Hematopoietic multipotent progenitor cell treated with erythropoietin and hydrocortisone succinate and interleukin-3 and kit ligand, for 17 days (in vitro differentiated cells): ENCODE measurements at places on chromosomes 5 and 9.
A peak's percentile ranks its signal among the peaks of the same experiment; 100 is the strongest.

DNA sequence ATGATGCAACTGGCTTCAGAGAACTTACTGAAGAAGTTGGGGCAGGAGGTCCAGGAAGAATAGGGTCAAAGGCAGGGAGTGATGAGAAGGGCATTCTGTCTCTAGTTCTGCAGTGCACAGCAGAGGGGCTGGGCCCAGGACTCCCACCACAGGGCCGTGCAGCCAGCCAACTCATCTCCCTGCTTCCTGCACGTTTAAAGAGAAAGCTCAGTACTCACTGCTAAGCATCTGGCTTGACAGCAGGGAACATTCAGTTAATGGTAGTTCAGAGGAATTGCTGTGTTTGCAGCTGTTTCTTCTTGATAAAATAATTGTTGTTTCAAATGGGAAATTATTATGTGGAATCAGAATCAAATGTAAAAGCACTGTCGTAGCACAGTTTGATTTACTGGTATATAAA is 25.6 kb upstream of the SCAMP1 start:
- DNase-seq: no peak

- no peak for DNase-seq
These were observed 623.1 kb downstream of the BNC2 start for GRCh38 chr9:16247188-16247875.

- no peak for DNase-seq
These were observed 198.6 kb upstream of the HMHB1 start for GRCh38 chr5:143613329-143613728.

GRCh38 chr9:77729177-77729576 is 81.1 kb upstream of the GNA14 start:
- no peak for DNase-seq

DNA sequence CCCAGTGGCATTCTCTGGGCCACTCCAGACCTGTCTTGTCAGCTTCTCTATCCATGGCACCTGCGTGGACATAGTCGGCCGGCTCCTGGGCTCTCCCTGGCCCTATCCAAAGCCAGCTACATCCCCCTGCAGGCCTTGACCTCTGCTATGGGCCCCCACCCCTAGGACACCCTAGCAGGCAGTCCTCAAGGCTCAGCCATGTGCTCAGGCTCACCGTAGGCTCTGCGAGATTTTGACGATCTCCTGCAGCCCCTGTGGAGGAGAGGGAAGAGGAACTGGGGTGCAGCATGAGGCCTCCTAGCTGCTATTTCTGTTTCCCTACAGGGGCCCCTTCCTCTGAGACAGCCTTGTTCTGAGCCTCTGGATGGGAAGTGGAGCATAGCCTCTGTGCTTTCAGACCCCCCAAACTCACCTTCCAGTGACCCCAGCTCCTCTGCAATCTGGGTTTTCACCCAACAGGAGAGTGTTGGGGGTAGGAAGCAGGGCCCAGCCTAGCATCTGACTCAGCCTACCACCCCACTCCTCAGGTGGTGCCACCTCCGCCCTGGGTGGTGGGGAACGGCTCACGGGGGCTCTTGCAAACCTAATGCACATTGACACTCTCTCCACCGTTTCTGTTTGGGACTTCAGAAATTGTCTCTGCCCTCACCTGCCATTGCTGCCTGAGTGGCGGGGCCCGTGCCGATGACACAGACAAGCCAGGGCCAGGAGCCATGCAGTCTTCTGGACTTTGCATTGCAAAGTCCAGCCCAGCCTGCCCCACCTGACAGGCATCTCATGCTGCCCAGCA is 36.7 kb downstream of the HRH2 start:
- no peak for DNase-seq

- no peak for DNase-seq
These were observed 54.4 kb downstream of the CMYA5 start for GRCh38 chr5:79743846-79744605.

DNA sequence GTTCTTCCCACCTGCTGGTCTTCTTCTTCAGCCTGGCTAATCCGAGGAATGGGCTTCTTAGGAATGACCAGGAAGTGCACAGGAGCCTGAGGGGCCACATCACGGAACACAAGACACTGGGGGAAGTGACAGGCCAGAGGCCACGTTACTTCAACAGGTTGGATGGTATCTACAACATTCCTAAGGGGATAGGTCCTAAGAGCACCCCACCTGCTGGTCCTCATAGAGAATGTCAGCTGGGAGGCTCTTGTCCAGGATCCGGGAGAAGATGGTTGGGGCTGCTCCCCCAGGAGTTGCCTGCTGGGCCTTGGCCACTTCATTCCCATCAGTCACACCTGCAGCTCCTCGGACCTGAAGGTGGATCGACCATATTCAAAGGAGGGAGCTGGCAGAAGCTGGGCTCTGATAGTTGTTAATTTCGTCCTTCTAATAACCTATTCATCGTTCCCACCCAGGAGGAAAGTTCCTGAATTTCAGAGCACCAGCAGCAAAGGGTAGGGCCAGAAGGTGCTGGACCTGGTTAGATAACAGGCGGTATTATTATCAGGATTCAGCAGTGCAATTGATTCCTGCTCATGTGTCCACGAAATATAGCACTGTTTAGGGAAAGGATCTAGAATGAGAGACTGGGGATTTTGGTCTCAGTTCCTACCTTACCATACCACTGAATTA is 1.3 kb downstream of the HINT2 start:
- peak; percentile 63 for DNase-seq

GRCh38 chr9:135394131-135394530 is 85.5 kb upstream of the PPP1R26 start:
- DNase-seq: no peak

GRCh38 chr9:87278971-87279733 is 218.5 kb upstream of the DAPK1 start:
- no peak for DNase-seq

- DNase-seq: no peak
These were observed 1.9 kb downstream of the SPARC start for GRCh38 chr5:151684690-151685361.

DNA sequence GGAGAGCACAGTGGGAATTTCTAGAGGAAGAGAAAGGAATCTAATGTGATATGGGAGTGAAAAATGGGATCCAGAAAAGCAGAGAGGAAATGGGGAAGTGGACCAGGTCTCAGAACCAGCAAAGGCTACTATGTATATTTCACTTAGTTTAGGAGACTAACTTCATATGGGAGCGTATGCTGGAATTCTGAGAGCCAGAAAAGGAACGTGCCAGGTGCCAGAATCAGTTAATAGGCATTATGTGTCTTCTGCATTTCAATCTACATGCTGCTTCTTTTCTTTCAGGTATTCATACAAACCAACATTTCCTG is 28.5 kb upstream of the IFNA14 start:
- no peak for DNase-seq

GRCh38 chr5:15533129-15533893 is 33.3 kb downstream of the FBXL7 start:
- DNase-seq: no peak

- DNase-seq: no peak
These were observed 315.3 kb upstream of the RPS23 start for GRCh38 chr5:82593481-82593880.

- no peak for DNase-seq
These were observed 304.0 kb downstream of the PRELID2 start for GRCh38 chr5:145531038-145531734.

DNA sequence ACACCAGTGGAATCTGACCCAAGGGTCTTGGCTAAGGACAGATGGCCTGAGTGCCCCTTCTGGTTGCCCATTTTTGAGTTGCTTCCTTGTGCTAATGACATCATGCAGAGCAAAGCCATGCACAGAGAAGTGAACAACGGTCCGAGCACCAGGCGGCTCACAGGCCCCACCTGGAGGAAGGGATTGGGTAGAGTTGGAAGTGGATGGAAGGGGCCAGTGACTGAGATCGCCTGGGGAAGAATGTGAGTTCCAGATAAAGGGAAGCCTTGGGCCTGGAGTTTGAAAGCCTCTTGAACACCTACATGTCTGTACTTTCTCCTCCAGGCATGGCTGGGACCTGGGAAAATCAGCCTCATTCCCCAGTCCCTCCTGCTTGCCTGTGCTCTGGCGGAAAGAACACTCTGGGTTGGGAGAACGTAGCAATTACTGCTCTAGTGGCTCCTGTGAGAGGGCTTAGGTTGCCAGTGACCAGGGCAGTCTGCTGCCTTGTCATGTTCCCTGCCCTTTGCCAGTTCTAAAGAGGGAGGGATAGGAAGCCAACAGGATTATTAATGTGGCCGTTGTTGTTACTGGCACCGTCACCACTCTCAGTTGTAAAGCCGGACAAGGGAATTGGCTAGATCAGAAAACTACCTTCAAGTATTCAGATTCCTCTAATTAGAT is 62.5 kb upstream of the PTPN3 start:
- DNase-seq: no peak

DNA sequence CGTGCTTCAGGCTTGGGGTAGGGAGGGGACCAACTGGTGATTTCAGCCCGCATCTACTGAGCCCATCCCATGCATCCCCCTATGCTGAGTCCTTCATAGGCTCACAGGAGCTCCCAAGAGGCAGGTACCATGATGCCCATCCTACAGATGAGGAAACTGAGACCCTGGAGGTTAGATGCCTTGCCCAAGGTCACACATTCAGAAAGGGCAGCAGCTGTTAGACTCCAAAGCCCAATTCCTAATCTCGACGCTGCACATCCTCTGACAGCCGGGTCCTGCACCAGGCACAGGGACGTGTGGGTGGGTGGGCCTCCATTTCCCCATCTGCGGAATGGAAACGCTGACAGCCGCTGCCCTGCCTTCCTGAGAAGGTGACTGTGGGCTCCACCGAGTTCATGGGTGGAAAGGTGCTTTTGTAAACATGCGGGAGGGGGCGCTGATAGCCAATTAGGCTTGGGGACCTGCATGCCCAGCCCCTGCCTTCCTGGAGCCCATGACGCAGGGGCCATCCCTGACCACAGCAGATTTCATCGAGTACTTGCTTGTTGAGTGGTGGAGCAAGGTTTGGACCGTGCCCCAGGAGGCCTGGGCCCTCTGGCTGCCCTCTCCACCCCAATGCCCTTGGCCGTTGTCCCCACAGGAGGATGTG is 2.2 kb downstream of the DNM1 start:
- DNase-seq: no peak

GRCh38 chr5:6734243-6734700 is 21.0 kb downstream of the TENT4A start:
- DNase-seq: no peak

DNA sequence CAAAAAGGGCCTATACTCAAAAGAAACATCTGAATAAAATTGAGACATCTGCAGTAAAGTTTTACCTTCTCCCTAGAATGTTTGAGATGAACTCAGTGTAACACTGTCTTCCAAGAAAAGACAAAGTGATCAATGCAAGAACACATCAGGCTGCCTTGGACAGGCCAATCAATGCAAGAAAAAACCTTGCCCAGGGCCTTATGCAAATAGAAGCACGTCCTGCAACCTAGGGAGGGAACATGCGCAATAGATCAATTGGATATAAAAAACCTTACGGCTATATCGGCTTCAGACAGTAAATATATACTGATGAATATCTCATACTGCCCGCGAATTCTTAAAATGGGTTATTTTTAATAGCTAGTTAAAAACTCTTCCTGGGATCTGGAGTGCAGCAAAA is 66.4 kb upstream of the POU5F2 start:
- DNase-seq: no peak

DNA sequence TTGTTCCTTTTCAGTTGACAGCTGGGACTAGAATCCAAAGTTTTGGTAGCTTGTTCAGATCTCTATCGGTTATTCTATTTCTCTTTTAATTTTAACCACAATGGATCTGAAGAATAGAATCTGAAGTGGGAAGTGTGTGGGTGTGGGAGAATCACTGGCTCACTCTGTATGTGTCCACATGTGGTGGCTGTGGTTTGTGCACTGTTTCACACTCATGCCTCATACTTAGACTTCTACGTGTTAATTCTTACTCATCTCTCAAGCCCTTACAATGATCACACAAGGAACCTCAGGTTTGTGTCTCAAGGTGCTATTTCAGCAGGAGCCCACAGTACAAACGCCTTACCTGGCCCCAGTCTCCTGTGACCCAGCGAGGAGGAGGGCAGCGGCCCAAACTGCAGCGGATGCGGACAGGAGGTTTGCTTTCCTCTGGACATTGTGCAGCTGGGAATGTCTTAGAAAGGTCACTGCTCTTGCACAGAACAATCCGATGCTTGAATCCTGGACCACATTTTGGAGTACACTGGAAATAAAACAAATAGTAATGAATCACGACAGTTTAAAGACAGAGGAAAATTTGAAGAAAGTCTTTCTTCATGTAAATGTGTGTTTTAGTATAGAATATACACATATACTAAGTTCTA is 309.1 kb downstream of the ADAMTS6 start:
- no peak for DNase-seq

DNA sequence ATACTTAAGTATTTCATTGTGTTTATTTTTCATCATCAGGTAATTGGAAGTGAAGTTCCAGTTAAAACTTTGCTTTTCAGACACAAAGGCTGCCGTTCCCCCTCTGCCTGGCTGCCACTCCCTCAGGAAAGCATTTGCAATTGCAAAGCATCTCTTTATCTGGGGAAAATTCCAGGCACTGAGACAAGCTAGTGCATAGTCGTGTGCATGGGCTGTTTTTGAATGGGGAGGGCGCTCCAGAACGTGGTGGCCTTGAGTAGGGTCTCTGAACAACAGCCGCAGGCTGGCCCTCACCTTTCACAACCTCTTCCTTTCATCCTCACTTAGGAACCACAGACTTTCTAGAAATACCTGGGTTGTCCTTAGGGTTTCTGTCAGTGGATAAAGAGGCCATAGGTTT is 285.1 kb upstream of the ADAMTS16 start:
- DNase-seq: no peak

DNA sequence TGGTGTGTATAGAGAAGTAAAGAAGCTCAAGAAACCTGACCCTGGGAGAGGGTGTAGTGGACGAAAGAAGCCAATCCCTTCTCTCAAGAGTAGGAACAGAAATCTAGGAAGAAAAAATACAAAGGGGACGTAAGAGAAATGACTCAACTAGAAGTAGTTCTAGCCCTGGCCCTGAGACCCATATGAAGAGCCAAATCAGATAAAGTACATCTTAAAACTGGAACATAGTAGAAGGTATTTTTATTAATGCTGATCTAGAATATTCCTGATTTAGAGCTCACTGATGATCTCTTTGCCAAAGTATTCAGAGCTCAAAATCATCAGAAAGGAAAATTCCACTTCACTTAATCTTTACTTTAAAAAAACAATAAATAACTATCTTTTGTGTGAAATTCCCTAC is 184.8 kb downstream of the MLLT3 start:
- no peak for DNase-seq

DNA sequence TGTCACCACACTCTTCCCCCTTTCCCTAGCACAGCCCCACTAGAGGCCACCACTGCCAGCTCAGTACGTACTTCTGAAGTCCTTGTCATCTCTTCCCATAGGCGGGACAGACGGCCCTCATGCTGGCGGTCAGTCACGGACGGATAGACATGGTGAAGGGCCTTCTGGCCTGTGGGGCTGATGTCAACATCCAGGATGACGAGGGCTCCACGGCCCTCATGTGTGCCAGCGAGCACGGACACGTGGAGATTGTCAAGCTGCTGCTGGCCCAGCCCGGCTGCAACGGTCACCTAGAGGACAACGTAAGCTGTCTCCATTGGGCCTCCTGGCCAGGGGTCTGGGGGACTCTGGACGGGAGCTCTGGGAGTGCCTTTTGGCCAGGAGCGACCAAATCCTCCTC is 99.4 kb upstream of the DMRT1 start:
- no peak for DNase-seq
